NCI-H446 treated with DMSO at 0.1 percent for 48 hours (cell line): ENCODE measurements at places on chromosomes 11 and 22.

- DNase-seq, result no peak
Measured at GRCh38 chr22:44855855-44856254, 103.5 kb downstream of the ARHGAP8 start.

GRCh38 chr11:112637076-112637475 lies 324.1 kb upstream of the NCAM1 start:
- DNase-seq, result no peak

DNA sequence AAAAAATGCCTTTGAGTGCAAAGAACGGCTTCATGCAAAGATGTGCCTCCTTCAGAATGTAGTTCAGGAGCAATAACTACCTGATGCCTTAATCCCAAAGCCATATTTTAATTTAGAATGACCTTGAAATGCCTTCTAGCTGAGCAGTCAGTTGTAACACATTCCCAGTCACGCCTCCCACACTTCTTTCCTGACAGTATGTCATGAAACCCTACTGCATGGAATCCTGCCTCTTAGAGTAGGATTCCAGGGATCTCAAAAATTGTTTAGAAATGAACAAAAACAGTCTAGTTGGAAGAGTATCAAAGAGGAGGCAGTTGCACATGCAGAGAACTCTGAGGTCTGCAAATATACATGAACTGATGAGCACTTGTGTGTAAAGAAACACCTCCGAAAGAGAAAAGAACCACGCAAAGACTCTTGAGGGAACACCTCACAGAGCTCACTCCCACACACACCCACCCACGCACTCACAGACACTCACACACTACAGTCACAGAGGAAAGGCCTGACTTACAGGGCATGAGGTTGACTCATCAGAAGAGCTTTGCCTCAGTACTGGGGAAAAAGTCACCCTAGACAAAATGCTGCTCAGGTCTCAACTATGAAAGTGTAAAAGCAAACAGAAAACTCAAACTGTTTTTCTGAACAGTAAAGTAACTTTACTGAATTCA lies 77.4 kb downstream of the GGTLC2 start:
- no peak for DNase-seq

- DNase-seq, result no peak
Measured at GRCh38 chr22:43750751-43751150, 61.4 kb downstream of the EFCAB6 start.

GRCh38 chr11:2193099-2193887 lies 21.7 kb upstream of the TH start:
- DNase-seq, result no peak

DNA sequence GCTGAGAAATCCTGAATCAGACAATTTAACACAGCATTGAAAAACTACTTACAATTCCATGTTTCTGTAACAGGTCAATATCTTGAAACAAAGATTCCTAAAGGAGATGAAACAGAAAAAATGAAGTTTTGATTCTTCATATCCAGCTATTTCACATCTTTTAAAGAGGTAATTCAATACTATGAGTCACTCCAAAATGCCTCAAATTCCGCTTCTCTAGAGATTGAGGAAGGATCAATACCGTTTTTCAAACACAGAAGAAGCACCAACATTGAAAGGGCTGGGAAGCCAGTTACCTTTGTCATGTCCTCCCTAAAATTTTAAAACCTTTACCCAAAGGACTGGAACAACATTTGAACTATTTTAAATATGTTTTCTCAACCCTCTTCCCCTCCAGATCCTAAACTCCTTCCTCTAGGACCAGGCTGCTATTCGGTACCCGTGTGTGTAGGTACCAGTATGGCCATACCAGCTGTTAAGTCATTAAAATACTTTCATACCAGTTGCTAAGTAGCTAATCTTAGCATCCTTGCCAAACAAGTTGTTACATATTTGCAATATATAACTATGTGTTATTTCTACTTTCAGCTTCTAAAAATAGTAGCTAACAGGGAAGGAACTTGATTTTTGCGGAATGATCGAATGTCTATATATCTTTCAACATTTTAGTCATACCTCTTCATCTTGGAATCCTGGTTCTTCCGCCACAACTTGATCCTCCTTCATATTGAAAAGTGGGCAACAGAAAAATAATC lies 2.3 kb downstream of the DMC1 start:
- no peak for DNase-seq

DNA sequence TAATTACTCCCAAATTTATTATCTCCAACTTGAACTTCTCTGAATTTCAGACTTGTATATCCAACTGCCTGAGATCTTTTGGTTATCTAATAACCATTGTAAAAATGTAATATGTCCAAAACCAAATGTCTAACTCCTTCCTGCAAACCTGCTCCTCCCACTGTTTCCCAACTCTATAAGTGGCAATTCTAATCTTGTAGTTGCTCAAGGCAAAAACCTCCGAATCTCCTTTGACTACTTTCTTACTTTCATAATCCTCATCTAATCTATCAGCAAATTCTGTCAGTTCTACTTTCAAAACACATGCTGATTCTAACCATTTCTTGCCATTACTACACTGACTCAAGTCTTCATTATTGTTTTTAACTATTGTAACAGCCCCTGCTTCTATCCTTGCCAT lies 55.7 kb downstream of the FAM168A start:
- no peak for DNase-seq

DNA sequence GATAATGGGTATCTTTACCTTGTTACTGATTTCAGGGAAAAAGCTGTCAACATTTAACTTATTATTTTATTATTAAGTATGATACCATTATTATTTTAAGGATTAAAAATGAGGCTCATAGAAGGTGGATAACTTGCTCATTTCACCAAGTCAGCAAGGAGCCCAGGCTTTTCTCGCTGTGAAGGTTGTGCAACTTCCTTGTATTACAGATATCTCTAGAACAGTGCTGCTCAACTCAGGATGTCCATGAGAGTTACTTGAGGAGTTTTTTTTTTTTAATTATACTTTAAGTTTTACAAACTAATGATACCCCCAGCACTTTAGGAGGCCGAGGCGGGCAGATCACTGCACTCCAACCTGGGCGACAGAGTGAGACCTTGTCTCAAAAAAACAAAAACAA lies 98.2 kb downstream of the INSC start:
- DNase-seq, result no peak

- DNase-seq, result no peak
Measured at GRCh38 chr11:6794639-6795038, 4.8 kb downstream of the OR6A2 start.

- no peak for DNase-seq
Measured at GRCh38 chr22:41830174-41830573, 2.7 kb upstream of the SREBF2 start.

DNA sequence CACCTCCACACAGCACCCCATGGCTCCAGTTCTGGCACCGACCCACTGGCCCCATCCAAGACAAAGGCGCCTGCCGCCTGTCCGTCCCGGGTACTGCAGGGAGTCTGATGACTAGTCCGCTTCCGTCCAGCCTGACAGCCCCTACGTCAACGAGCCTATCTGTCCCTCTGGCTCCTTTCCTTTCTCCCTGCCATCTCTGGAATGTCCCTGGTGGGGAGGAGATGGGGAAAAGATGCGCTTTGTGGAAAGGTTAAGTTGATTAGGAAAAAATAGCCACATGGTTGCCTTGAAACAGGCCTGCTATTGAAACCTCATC lies 10.4 kb downstream of the PDGFB start:
- no peak for DNase-seq

GRCh38 chr11:95968585-95968984 lies 44.7 kb upstream of the MTMR2 start:
- no peak for DNase-seq

GRCh38 chr11:43819926-43820325 lies 60.7 kb upstream of the ALKBH3 start:
- no peak for DNase-seq

DNA sequence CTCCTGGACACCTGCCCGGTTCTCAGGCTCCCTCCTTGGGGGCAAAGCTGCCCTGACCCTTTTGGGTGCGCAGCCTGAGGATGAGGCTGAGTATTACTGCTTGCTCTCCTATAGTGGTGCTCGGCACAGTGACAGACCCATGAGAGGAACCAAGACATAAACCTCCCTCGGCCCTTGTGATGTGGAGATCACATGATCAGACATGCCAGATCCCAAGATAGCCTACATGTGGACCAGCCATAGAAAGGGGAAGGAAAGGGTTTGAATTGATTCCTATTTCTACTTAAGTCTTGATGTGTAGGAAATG lies 125.3 kb downstream of the VPREB1 start:
- DNase-seq, result no peak

GRCh38 chr11:123298488-123299447 lies 103.7 kb upstream of the CLMP start:
- DNase-seq, result no peak

GRCh38 chr22:41132550-41132949 lies 40.2 kb downstream of the EP300 start:
- no peak for DNase-seq

DNA sequence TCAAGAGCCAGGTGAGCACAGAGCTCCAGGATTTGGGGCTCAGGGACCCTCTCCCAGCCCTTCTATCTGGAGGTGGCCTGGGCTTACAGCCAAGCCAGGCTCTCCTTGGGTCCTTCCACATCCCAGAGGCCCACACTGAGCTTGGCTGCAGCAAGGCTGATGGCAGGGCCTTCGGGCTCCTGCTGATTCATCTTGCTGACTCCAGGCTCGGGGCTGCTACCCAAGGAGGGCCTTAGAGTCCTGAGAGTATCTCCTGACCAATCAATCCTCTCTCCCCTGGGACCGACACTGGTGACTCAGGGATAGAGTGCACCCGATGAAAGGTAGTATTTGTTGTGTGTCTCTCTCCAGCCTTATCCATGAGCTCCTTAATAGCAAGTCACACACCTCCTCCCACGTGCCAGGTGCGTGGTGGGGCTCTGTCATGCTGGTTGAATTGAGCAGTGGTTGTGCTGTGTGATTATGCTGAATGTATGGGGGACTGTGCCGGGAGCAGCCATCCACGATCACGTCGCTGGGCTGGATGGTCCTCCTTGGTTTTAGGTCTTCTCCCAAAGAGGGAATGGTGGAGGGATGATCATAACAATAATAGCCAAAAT lies 62.3 kb downstream of the GRIK4 start:
- DNase-seq, result no peak

DNA sequence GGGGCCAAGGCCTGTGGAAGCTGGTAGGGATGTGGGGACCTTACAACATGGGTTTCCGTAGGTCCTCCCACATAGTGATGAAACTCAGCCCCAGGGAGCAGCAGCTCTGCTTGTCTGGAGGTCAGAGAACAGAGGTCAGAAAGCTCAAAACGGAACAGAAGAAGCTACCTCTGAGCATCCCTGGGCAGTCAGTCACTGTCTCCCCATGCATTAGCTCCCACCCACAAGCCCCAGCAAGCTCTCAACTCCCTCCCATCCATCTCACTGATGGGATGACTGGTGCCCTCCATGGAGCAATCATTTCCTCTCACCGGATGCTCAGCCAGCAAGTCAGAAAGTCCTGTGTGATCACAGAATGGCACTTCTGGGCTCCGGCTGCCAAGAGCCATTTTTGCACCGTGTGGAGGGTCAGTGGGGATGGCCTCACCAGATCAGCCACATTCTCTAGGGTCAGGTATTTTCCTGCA lies 1.9 kb downstream of the TPP1 start:
- no peak for DNase-seq

DNA sequence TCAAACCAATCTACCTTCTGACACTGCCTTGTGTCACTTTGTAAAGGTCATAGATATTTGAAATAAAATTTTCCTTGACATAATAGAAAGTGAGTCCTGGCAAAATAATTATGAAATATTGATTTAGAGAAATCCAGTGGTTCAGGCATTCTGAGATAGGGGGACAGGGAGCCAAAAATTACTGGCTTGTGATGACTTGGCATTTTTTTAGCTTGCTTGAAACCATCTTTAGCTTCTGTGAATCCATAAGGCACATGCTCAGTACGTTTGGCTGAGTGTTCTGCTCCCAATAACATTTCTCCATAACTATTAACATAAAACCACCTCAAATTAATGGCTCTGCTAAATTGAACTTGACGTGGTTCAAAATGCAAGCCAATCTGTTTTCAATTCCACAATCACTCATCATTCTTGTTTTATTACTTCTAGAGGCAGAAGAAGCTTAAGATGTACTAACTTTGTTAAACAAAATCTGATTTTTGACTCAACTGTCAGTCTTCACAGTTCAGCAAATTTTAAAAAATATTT lies 209.0 kb downstream of the LRRC4C start:
- no peak for DNase-seq

DNA sequence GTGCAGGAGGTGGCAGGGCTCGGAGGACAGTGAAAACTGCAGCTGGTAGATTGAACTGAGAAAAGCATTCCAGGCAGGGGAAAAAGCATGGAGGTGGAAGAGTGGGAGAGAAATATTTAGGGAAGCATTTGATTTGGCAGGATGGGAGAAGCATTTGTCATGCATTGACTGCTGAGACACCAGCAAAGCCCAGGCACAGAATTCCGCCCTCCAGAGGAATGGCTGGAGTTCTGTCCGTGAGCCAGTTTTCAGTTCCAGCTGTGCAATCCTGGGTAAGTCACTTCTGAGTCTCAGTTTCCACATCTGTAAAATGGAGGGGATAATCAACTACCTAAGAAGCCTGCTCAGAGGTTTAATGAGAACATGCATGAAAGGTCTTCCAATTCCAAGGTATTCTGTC lies 4.3 kb upstream of the TSKU start:
- DNase-seq, result no peak

GRCh38 chr11:84882056-84882455 lies 745.1 kb downstream of the DLG2 start:
- no peak for DNase-seq

DNA sequence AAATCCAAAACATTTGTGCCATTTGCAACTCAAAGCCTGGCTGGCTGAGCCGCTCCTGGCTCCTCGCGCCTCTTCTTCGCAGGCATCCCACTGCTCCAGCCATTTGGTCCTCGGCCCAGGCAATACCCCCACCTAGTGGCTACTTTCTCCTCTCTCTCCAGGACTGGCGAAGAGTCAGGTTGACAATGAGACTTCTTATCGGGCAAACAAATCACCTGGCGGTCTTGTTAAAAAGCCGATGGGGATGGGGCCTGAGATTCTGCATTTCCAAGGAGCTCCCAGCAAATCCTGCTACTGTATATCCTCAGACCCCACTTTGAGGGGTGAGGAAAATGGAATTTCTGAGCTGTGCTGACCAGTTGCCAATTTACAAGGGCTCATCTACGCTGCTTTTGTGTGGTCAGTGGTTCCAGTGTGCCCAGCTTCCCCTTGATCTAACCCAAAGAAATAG lies 89.0 kb downstream of the ISX start:
- no peak for DNase-seq

GRCh38 chr22:19766511-19767426 lies 6.2 kb downstream of the TBX1 start:
- no peak for DNase-seq
